Left cardiac atrium (tissue), 4 donors: ENCODE measurements at places on chromosomes 3 and 15. TPM values are rescaled to one million over a fixed set of nuclear protein-coding genes. Genes with fewer than 3 reads are reported as not detected.

DNA sequence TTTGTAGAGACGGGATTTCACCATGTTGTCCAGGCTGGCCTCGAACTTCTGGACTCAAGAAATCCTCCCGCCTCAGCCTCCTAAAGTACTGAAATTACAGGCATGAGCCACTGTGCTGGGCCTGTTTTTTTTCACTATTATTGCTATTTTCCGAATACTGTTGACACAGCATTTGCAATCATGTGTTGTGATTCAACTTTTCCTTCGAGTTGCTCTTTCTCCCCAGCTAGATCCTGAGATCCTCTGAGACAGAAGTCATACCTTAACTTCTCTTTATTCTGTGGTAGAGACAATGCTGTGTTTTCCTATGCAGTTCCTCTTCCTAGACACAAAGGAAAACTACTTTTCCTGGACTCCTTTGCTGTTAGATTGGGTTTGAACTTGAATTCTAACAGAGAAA, 46.4 kb upstream of the USP3 start:
- DNase-seq: no peak

- DNase-seq: no peak
Observed at GRCh38 chr3:67064105-67064504, 66.0 kb downstream of the KBTBD8 start.

- no peak for DNase-seq
Observed at GRCh38 chr15:75138016-75138999, 63.4 kb upstream of the C15orf39 start.

- DNase-seq: no peak
Observed at GRCh38 chr3:18208856-18209255, 216.3 kb downstream of the SATB1 start.

The SLC6A1 gene
- total RNA-seq: 1.2 TPM

- no peak for DNase-seq
Observed at GRCh38 chr3:78809966-78810365, 957.8 kb downstream of the ROBO1 start.

The RARB gene
- total RNA-seq: 12.1 TPM

The ASB14 gene
- 0.41 TPM for total RNA-seq

The SLCO3A1 gene
- total RNA-seq: 37.8 TPM

GRCh38 chr3:178329936-178330335, 206.3 kb upstream of the KCNMB2 start:
- DNase-seq: no peak

- no peak for DNase-seq
Observed at GRCh38 chr3:183435661-183436060, 7.2 kb upstream of the MCF2L2 start.

The LMAN1L gene
- 72.9 TPM for total RNA-seq

- DNase-seq: no peak
Observed at GRCh38 chr3:189038773-189039745, 132.7 kb upstream of the TPRG1 start.

The CSPG5 gene
- total RNA-seq: 0.60 TPM

The NR1I2 gene
- total RNA-seq: not detected

DNA sequence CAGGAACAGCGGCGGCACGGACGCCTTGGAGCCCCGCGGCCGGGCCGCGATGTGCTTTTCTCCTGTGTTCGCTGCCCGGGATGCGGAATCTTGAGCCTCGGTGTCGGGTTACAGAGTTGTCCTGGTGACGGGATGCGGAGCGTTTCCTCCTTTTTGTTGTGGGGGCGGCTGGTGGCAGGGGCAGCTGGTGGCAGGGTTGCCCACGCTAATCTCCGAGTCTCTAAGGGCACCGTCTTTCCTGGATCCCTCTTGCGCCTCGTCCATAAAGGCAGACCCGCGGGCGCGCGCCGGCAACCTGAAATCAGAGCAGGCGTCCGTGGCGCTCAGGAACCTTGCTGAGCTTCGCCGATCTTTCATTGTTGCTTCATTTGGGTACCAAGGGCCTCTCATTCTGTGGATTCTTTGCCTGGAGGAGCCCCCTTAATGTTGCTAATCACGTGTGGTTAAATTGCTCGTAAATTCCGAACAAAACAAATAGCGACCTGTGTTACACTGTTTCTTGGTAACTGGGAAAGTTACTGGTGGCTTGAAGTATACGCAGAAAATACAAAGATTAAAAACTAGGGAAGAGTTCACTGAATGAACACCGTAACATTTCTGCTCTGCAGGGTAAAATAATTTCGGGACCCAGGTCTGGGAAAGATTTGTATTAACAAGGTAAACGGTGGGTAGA, 844 bp upstream of the PFN2 start:
- peak; percentile 65 for DNase-seq

- no peak for DNase-seq
Observed at GRCh38 chr3:87398168-87398801, 121.9 kb upstream of the POU1F1 start.

GRCh38 chr15:96037584-96037983, 292.9 kb upstream of the NR2F2 start:
- no peak for DNase-seq

The MASP1 gene
- total RNA-seq: 12.8 TPM

DNA sequence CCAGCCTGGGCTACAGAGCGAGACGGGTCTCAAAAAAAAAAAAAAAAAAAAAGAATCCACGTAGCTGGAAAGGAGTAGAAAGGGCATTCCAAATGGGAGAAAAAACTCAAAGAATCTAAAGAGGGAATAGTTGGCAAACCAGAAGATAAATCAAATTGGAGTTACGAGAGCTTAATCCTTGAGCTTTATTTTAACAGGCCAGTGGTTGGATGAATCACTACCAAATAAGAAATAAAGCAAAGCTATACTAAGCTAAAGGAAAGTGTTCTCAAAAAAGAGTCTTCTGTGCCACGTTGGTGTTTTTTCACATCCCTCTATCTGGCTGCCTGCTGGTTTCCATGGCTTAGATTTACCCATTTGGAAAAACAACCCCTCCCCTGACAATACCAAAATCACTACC, 14.0 kb downstream of the VGLL4 start:
- DNase-seq: no peak

GRCh38 chr15:94255540-94255939, 24.2 kb downstream of the MCTP2 start:
- no peak for DNase-seq

The SCAPER gene
- total RNA-seq: 30.1 TPM

The SLC22A13 gene
- total RNA-seq: 0.21 TPM

The HMCES gene
- 44.6 TPM for total RNA-seq

The EFHB gene
- total RNA-seq: 0.76 TPM

- no peak for DNase-seq
Observed at GRCh38 chr3:61541694-61542093, 19.7 kb upstream of the PTPRG start.

The ADCY5 gene
- total RNA-seq: 134 TPM

- no peak for DNase-seq
Observed at GRCh38 chr3:134279466-134279865, 28.8 kb upstream of the RYK start.

GRCh38 chr3:142445816-142446254, 2.0 kb downstream of the XRN1 start:
- no peak for DNase-seq

The CCDC14 gene
- total RNA-seq: 11.5 TPM

DNA sequence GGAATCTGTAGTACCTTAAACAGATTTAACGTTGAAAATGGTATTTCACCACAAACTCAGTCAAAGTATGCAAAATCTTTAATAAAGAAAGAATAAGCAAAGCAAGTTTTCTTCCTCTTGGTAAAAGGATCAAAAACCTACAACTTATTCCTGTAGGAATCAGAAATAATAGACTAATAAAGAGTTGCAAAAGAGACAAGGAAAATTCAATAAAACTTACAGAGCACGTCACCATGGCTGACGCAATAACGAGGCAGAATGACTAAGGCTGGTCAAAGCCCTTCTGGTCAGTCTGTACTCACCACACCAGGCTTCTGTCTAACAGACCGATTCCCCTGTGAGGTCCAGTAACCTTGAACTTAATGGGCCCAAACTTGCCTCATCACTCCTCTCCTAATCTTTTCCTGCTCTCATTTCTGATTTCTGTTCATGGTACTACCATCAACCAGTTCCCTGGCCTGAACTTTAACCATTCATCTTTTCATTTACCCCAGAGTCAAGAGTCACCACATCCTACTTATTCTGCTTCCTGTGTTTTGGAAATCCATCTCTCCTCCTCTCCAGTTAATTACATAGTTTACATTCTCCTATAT, 5.0 kb downstream of the MASP1 start:
- DNase-seq: no peak
